ENCODE measurements at places on chromosomes 5 and 9. TPM values are rescaled to one million over a fixed set of nuclear protein-coding genes. Genes with fewer than 3 reads are reported as not detected.

- no peak for DNase-seq
These were observed 83.0 kb downstream of the ELAVL2 start for GRCh38 chr9:23743036-23743435.

- no peak for DNase-seq
These were observed 7.3 kb downstream of the GRK6 start for GRCh38 chr5:177433658-177434217.

DNA sequence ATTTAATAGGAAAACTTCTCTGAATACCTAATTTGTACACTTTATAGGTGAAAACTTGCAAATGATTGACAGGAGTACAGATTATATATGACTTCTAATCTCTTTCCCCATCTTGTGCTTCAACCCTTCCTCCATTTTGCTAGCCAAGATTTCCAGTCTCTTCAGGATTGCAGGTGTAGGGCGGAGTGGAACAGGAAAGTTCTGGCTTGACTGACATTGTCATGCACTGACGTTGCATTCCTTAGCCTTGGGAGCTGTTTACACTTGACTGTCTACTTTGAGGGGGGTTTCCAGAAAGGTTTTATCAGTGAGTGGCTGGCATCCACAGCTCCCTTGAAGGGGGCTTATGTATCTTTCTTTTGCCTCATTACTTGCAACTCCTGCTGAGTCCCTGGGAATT, 34.1 kb upstream of the GRIA1 start:
- DNase-seq = no peak

GRCh38 chr5:5044247-5044840, 95.8 kb upstream of the ADAMTS16 start:
- DNase-seq = no peak

- peak; percentile 99 for DNase-seq
These were observed 229.5 kb upstream of the PAPPA start for GRCh38 chr9:115923903-115924668.

- DNase-seq = no peak
These were observed 36.3 kb upstream of the CDKN2B start for GRCh38 chr9:22045423-22045822.

DNA sequence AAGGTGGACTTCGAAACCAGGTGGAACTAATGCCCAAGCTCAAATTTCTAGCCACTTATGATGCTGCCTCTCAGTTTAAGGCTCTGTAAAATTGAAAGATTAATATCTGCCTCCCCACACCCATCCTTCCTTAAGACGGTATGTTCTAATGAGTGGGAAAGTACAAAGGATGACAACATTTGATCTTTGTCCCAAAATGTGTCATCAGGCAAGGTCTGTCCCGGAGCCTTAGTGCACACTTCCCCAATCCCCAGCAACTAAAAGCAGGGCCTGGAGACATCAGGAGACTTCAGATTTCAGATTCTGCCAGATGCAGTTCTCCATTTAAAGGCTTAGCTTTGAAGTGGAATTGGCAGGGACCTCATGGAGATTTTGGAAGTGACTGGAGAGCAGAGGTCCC, 316.5 kb downstream of the ASTN2 start:
- no peak for DNase-seq

- peak; percentile 88 for DNase-seq
These were observed 61.2 kb downstream of the ELL2 start for GRCh38 chr5:95900383-95900958.

DNA sequence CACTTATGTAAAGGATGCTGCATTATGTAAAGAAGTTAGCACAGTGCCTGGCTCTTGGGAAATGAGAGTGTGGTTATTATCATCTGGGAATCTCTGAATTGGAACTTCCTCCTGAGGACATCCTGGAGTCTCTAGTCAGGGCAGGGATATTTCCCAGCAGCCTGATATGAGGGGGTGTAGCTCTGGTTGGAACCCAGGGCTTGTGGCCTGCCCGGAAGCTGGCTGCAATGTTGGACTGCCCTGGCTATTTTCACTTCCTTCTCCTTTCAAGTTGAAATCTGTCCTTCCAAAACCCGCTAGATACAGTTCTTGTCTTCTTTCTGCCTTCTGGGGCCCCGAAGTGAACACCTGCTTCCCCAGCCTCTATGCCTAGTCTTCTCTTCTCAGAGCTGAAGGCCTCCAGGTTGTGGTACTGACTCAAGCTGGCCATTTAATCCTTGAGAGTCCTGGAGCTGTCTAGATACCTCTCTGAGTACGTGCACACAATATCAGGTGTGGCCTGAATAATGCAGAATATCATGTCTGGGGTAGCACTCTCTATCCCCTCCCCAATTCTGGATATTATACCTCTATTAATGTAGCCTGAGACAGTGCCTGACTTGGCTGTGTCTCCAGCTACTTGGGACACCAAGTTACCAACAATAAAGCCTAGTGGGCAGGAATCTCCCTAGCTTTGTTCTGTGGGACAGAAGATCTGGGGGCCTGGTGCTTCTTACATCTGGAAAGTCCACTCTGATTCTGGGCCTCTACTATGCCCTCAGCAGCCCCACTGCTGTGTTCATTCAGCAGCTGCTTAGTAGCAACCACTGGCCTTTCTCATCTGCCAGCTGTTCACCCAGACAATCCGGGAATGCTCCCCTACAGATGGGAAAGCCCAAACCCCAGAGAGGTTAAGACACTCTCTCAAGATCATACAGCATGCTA, 45.0 kb downstream of the SLC6A7 start:
- DNase-seq = no peak

- peak; percentile 11 for DNase-seq
These were observed 9.6 kb downstream of the SEC61B start for GRCh38 chr9:99231711-99232110.

The FCN1 gene
- total RNA-seq = not detected

The HABP4 gene
- 10.3 TPM for total RNA-seq

The ARL10 gene
- 3.6 TPM for total RNA-seq

The SLC25A48 gene
- total RNA-seq = not detected
